ENCODE measurements at places on chromosomes 16 and 17. TPM values are rescaled to one million over a fixed set of nuclear protein-coding genes. Genes with fewer than 3 reads are reported as not detected.
A peak's percentile ranks its signal among the peaks of the same experiment; 100 is the strongest.

- H3K27ac ChIP-seq, result no peak overlapping the region
- H3K4me1 ChIP-seq, result no peaks in the 10 kb centered on the region
- H3K36me3 ChIP-seq, result no peaks in the 10 kb centered on the region
These were observed 10.8 kb upstream of the SLC46A1 start for GRCh38 chr17:28416703-28417311.

DNA sequence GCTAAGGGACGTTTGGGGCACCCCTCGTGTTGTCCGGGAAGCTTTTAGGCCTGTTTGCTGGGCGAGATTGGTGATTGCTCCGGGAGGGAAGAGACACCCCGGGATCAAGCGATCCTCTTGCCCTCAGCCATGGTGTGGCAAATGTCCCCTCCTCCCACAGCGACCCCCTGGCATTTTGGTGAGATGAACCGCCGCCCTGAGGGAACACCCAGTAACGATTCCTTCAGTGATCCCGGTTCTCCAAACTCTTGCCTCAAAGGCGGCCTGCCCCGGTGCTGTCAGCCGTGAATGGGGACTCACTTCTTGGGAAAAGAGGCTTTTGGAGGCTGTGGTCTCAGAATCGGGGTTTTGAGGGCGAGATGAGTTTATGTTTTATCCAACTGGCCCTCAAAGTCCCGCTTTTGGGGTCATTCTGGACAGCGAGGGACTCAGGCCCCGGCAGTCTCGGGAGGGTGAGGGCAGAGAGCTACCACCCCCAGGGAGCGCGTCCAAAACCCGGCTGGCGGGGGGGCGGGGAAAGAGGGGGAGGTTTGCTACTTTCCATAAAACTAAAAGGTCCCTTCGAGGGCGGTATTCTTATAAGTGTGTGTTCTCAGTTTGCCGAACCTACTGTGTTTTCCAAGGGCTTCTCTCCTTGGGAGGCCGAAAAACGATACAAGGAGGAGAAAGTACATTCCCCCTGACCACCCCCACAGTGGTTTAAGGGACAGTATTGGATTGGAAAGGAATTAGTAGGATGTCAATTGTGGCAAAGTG, 232.7 kb downstream of the MRTFB start:
- peak overlapping the region; percentile 84 for H3K4me3 ChIP-seq
- no peaks in the 10 kb centered on the region for H3K27me3 ChIP-seq
- no peaks in the 10 kb centered on the region for H3K36me3 ChIP-seq
- peaks cover 25% of the 10 kb centered on the region for H3K4me1 ChIP-seq
- no peak overlapping the region for H3K27ac ChIP-seq
- no peak for DNase-seq

DNA sequence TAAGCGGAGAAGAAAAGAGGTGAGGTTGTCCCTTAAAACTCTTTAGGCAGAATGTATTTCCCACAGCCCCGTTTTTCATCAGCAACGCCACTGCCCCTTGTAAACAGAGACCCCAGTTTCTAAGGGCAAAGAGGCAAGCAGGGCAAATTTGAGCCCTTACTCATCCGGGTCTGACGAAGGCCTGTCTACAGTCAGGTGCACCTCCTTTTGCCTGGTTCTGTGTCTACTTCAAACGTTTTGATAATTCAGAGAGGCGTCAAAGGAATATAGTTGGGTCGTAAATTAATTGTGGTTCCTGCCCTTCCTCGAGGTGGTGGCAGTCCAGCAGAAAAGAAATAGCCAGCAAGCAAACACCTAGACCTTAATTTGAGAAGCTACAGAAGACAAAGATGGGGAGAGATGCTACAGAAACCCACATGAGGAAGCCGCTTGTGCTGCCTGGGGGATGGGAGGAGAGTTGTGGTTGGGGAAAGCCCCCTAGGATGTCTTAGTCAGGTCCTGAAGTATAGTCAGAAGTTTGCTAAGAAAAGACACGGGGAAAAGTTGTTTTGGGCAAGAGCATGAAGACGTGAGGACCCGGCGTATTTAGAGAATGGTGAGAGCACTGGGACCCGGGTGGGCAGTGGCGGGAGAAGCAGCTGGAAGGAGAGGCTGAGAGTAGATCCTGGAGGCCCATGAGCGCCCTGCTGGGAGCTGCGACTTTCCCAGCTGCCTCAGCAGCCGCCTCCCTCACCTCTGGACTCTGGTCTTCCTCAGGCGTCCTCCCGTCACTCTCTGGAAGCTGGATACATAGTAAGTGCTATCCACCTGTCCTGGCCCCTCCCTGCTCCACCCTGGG, 2.4 kb downstream of the FBRS start:
- H3K4me3 ChIP-seq, result peak overlapping the region; percentile 96
- H3K4me1 ChIP-seq, result peaks cover 13% of the 10 kb centered on the region
- H3K27ac ChIP-seq, result no peak overlapping the region
- no peak for DNase-seq
- H3K36me3 ChIP-seq, result 0 out of 2 replicates have a peak, but pooled peaks cover 3% of the 10 kb centered on the region
- peaks cover 2% of the 10 kb centered on the region for H3K27me3 ChIP-seq

SCGB1C2 gene
- not detected for polyA plus RNA-seq

MFAP4 gene
- 3.1 TPM for polyA plus RNA-seq

GCGR gene
- 0.44 TPM for polyA plus RNA-seq

GRCh38 chr17:685006-685405, 29.6 kb downstream of the VPS53 start:
- H3K27ac ChIP-seq, result no peak overlapping the region
- no peaks in the 10 kb centered on the region for H3K4me1 ChIP-seq
- H3K27me3 ChIP-seq, result no peaks in the 10 kb centered on the region
- no peaks in the 10 kb centered on the region for H3K36me3 ChIP-seq
- no peak for DNase-seq

PSMC3IP gene
- 9.5 TPM for polyA plus RNA-seq

TCAP gene
- polyA plus RNA-seq, result 1.3 TPM

DNA sequence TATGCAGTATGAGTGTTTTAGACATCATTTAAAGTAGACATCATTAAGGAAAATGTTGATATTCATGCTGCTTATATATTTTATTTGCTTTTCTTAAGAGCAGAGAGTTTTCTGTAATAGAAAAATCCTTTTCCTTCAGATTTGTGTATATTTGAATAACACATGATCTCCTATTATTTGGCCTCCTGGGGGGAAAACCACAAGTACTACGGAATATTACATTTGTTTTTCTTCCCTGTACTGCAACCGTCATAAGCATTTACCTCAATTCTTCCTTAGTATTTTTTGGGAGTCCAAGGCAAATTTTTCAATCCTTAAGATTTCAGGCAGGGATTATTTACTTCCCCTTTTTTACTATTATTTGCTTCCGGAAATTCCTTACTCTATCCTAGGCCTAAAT, 6.0 kb downstream of the RSPRY1 start:
- DNase-seq, result no peak
- H3K36me3 ChIP-seq, result no peaks in the 10 kb centered on the region
- H3K27ac ChIP-seq, result no peak overlapping the region

DNA sequence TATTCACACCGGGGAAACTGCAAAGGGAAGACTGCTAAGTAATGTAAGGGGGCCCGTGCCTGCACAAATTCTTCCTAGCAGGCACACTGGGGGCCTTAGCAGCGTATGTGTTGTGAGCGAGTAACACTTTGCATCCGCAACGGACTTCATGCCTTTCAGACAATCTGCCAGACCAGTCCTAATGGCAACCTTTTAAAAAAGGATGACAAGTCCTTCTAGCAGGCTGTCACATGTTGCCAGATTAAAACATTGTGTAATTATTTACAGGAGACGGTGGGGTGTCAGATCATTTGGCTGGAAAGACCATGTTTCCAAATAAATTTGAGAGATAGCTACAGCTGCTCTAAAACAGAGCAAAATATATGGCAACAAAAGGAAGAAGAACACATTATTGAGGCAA, 46.1 kb downstream of the CPPED1 start:
- H3K27ac ChIP-seq, result no peak overlapping the region
- no peaks in the 10 kb centered on the region for H3K36me3 ChIP-seq
- H3K4me3 ChIP-seq, result no peak overlapping the region
- H3K4me1 ChIP-seq, result peaks cover 5% of the 10 kb centered on the region
- DNase-seq, result no peak
- no peaks in the 10 kb centered on the region for H3K27me3 ChIP-seq

CHST4 gene
- 14.6 TPM for polyA plus RNA-seq

GRCh38 chr16:69318177-69318910, 7.2 kb downstream of the VPS4A start:
- H3K36me3 ChIP-seq, result peaks cover 36% of the 10 kb centered on the region
- DNase-seq, result no peak
- H3K27me3 ChIP-seq, result no peaks in the 10 kb centered on the region
- no peaks in the 10 kb centered on the region for H3K4me1 ChIP-seq

ZNF629 gene
- 11.0 TPM for polyA plus RNA-seq

DNA sequence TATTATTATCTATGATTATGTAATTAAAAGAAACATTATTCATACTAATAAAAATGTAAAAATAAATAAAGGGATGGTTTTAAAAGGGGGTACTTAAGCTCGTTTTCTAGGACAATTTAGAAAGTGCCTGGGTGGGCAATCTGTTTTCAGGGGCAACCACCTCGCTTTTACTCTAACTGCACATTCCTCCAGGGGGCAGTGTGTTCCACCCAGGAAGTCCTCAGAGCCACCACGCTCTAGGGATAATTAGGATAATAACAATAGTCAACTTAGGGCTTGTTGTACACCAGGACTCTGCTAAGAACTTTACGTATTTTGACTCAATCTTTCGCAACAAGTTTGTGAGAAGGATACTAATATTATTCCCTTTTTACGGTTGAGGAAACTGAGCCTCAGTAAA, 396.7 kb upstream of the MAF start:
- no peak overlapping the region for H3K27ac ChIP-seq
- H3K36me3 ChIP-seq, result no peaks in the 10 kb centered on the region
- peak; percentile 60 for DNase-seq
- no peaks in the 10 kb centered on the region for H3K27me3 ChIP-seq
- H3K4me3 ChIP-seq, result no peak overlapping the region

- peaks cover 4% of the 10 kb centered on the region for H3K36me3 ChIP-seq
- no peaks in the 10 kb centered on the region for H3K4me1 ChIP-seq
- no peaks in the 10 kb centered on the region for H3K27me3 ChIP-seq
- no peak for DNase-seq
- H3K27ac ChIP-seq, result no peak overlapping the region
These were observed 9.1 kb downstream of the TSC2 start for GRCh38 chr16:2056681-2057407.

DNA sequence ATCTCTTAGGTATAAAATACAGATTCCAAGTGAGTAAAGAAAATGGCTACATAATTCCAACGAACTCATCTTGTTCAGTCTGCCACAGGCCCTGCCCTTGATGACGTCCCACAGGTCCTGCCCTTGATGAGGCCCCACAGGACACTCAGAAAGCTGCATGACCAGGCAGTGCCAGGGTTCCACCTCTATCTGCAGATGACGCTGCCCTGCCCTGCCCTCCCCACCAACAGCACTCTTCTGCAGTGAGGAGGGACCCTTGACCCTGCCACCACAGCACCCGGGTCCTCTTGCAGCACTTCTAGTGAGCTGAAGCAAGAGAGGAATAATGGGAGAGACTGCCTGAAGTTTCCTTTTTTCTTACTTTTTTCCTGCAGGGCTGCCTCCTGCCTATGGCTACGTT, 118.4 kb downstream of the VPS53 start:
- no peak for DNase-seq
- H3K4me1 ChIP-seq, result no peaks in the 10 kb centered on the region
- H3K36me3 ChIP-seq, result peaks cover 2% of the 10 kb centered on the region
- no peak overlapping the region for H3K4me3 ChIP-seq
- no peaks in the 10 kb centered on the region for H3K27me3 ChIP-seq
- H3K27ac ChIP-seq, result no peak overlapping the region

PDILT gene
- not detected for polyA plus RNA-seq

GRCh38 chr16:27920391-27920891, 143.1 kb downstream of the GSG1L start:
- no peaks in the 10 kb centered on the region for H3K36me3 ChIP-seq
- no peaks in the 10 kb centered on the region for H3K27me3 ChIP-seq
- peak; percentile 23 for DNase-seq
- no peaks in the 10 kb centered on the region for H3K4me1 ChIP-seq

CTRL gene
- 4.2 TPM for polyA plus RNA-seq

DNA sequence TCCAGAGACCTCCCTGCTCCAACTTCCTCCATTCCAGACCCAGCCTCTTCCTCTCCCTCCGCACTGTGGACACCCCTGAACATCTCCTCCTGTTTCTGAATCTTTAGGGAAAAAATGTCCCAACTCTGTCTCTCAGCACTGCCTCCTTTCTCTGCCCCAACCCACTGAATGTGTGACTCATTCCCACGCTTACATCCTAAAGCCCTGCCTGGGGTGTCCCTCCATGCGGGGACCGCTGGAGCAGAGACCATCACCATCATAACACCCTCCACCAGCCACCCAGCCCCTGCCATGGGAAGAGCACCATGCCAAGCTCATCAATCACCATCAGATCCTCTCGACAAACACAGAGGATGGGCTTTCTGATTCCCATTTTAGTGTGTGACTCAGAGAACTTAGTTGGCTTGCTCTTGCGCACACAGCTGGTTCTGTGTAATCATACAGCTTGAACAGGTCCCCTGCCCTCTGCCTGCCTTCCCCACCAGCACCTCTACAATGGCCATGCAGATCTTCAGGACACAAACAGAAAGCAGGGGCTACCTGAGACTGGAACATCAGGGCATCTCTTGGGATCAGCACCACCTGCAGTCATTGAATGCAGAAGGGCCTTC, 10.7 kb downstream of the RPRML start:
- no peak for DNase-seq
- no peaks in the 10 kb centered on the region for H3K36me3 ChIP-seq
- no peaks in the 10 kb centered on the region for H3K27me3 ChIP-seq
- H3K4me3 ChIP-seq, result no peak overlapping the region
- no peak overlapping the region for H3K27ac ChIP-seq
- no peaks in the 10 kb centered on the region for H3K4me1 ChIP-seq

RGS11 gene
- polyA plus RNA-seq, result 2.0 TPM

GRCh38 chr16:6132121-6132520, 1034.5 kb upstream of the EEF2KMT start:
- no peak overlapping the region for H3K4me3 ChIP-seq
- H3K27ac ChIP-seq, result no peak overlapping the region
- H3K27me3 ChIP-seq, result no peaks in the 10 kb centered on the region
- no peaks in the 10 kb centered on the region for H3K36me3 ChIP-seq
- H3K4me1 ChIP-seq, result no peaks in the 10 kb centered on the region
- no peak for DNase-seq

GRCh38 chr16:86033971-86034370, 135.0 kb downstream of the IRF8 start:
- H3K4me3 ChIP-seq, result no peak overlapping the region
- no peaks in the 10 kb centered on the region for H3K36me3 ChIP-seq
- DNase-seq, result no peak
- no peaks in the 10 kb centered on the region for H3K27me3 ChIP-seq
- H3K27ac ChIP-seq, result no peak overlapping the region
- H3K4me1 ChIP-seq, result peaks cover 10% of the 10 kb centered on the region

GRCh38 chr17:41665566-41666236, 23.0 kb upstream of the EIF1 start:
- no peaks in the 10 kb centered on the region for H3K4me1 ChIP-seq
- DNase-seq, result no peak
- no peak overlapping the region for H3K27ac ChIP-seq
- peak overlapping the region; percentile 12 for H3K4me3 ChIP-seq
- H3K36me3 ChIP-seq, result no peaks in the 10 kb centered on the region
- no peaks in the 10 kb centered on the region for H3K27me3 ChIP-seq

GRCh38 chr17:50265690-50266315, 8.5 kb upstream of the TMEM92 start:
- H3K27ac ChIP-seq, result no peak overlapping the region
- peaks cover 12% of the 10 kb centered on the region for H3K4me1 ChIP-seq
- no peak for DNase-seq
- H3K27me3 ChIP-seq, result no peaks in the 10 kb centered on the region
